ENCODE measurements at places on chromosomes 6 and 20.

- H3K4me3 ChIP-seq = no peak overlapping the region
- DNase-seq = no peak
- H3K36me3 ChIP-seq = no peaks in the 10 kb centered on the region
- no peak overlapping the region for H3K27ac ChIP-seq
- no peaks in the 10 kb centered on the region for H3K4me1 ChIP-seq
- H3K27me3 ChIP-seq = no peaks in the 10 kb centered on the region
These were observed 192.7 kb upstream of the SLC35B3 start for GRCh38 chr6:8628063-8628462.

DNA sequence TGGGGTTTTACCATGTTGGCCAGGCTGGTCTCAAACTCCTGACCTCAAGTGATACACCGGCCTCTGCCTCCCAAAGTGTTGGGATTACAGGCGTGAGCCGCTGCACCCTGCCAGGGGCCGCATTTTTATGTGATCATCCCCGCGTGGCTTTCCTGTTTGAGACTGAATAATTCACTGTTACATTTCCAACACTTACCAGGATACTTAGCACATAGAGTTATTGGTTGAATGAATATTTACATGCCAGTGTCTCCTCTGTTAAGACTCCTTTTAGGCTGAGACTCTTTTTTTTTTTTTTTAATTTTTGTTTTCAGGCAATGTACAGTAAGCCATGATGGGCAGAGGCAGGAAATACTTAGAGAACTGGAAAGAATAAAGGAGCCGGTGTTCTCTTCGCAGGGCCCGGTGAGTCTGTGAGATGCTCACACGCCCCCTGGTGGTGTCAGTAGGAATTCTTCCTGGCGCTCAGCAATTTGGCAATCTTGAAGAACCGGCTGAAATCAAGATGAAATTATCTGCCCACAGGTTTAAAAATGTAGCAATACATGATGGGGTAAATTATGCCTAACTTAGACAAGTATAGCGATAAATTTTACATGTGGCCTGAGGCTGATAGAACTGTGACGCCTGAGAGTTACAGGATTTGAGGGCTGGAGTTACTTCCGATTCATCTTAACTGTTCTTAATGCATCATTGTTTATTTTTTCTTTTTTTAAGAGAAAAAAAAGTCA lies 7.6 kb upstream of the RNF114 start:
- H3K27me3 ChIP-seq = no peaks in the 10 kb centered on the region
- no peak overlapping the region for H3K27ac ChIP-seq
- H3K36me3 ChIP-seq = no peaks in the 10 kb centered on the region
- DNase-seq = peak; percentile 74
- H3K4me3 ChIP-seq = no peak overlapping the region
- H3K4me1 ChIP-seq = no peaks in the 10 kb centered on the region

DNA sequence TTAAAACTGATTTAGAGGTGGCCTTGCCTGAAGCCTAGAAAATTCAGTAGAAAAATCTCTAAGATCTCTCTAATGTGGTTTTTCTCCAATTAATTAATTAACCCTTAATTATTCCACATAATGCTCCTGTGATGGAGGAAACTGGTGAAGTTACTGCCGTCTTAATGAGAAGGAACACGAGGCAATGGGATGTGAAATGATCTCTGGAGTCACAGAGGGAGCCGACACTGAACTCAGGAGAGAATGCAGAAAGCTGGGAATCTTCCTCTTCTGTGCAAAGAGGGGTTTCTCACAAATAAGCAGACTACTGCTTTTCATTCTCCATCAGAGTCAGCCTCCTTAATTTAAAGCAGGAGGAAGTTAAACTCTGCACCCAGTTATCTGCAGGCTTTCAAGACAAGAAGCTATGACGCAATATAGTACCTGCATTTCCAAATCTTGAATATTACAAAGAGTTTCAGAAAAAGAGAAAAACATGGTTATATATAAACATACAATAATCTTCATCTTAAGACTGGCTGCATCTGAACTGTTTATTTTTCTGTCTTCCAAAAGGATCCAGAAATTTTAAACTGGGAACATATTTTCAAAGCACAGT lies 18.1 kb upstream of the SNRPB2 start:
- H3K4me3 ChIP-seq = no peak overlapping the region
- peaks cover 4% of the 10 kb centered on the region for H3K4me1 ChIP-seq
- H3K27me3 ChIP-seq = no peaks in the 10 kb centered on the region
- DNase-seq = no peak
- H3K27ac ChIP-seq = no peak overlapping the region
- no peaks in the 10 kb centered on the region for H3K36me3 ChIP-seq

- H3K4me3 ChIP-seq = no peak overlapping the region
- H3K27me3 ChIP-seq = no peaks in the 10 kb centered on the region
- H3K4me1 ChIP-seq = peaks cover 8% of the 10 kb centered on the region
- no peak for DNase-seq
These were observed 39.5 kb downstream of the PIGU start for GRCh38 chr20:34637245-34638038.

- H3K4me3 ChIP-seq = no peak overlapping the region
- no peaks in the 10 kb centered on the region for H3K27me3 ChIP-seq
- H3K27ac ChIP-seq = no peak overlapping the region
These were observed 161.0 kb downstream of the NFATC2 start for GRCh38 chr20:51381557-51381956.
